Activated CD4-positive, alpha-beta T cell treated with anti-CD3 and anti-CD28 coated beads, Interleukin-2, amount 50 U/mL, for 1 hour (primary cell): ENCODE measurements at places on chromosomes 11 and 22.

GRCh38 chr22:20283674-20284066, 15.6 kb upstream of the RTN4R start:
- no peak for DNase-seq

GRCh38 chr11:118167253-118167652, 9.2 kb downstream of the SCN2B start:
- DNase-seq: no peak

DNA sequence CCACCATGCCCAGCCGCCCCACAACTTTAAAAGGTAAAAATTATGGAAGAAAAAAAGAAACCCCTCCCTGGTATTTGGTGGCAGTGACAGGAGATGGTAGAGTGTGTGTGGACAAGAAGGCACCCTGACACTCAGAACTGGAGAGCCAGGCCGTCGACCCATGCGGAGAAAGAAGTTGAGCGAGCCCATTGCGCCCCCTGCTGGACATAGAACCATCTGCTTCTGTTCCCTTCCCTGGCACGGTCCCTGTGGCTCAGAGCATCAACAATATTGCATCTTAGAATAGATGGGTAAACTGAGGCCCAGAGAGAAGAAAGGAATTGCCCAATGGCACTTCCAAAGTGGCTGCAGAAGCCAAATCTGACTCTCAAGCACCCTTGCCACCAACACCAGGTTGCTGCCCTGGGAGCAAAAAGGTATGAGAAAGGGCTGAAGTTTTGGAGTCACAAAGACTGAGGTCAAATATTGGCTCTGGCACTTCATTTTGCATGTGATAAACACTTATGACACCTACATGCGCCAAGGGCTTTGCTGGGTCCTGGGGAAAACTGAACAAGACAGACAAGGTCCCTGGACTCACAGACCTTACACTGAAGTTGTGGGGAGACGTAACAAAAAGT, 8.6 kb downstream of the MRPL11 start:
- peak; percentile 73 for DNase-seq

GRCh38 chr11:21912285-21912684, 280.6 kb upstream of the ANO5 start:
- DNase-seq: no peak

GRCh38 chr22:22558071-22558971, 744 bp downstream of the PRAME start:
- no peak for DNase-seq

- no peak for DNase-seq
Observed at GRCh38 chr22:40434106-40434505, 63.7 kb downstream of the SGSM3 start.

DNA sequence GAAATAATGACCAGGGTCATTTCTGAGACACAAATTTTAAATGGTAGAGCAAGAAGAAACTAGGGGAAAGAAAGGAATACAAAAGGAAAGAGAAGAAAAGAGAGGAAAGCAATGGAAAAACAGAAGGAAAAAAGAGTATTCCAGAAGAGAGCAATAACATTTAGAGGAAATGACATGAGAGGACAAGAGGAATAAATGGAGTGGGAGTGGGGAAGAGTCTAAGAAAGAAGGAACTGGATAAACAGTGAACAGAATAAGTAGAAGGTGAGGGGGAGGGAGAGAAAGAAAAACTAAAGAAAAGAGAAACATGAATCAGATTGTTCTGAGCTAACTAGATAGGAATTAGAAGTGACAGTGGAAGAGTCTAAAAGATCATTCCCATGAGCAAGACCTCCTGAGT, 28.4 kb downstream of the PRDM10 start:
- no peak for DNase-seq

DNA sequence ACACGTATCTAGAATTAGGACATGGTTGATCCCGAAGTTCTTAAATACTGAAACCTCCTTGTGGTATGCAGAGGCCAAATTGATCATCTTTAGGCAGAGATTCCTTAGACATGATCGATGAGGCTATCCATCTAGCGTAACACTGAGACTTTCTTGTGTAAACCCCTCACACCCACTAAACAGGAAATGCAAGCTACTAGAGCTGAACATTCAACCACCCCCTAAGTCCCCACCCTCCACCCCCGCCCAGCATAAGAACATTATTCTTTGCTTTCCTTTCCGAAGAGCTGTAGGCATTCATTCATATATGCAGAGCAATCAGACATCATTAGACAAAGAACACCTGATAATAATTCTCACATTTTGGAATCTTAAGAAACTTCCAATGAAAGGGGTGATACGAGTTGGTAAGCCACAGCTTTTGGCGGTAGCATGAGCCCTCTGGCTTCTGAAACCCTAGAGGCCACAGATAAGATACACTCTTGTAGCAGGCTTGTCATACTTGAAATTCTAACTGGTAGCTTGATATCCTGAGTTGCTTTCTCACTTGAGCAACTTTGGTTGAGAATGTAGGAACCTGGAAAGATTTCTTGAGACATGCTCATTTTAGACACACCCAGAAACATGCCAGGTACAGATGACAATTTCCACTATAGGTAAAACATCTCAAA, 42.2 kb downstream of the FLI1 start:
- DNase-seq: no peak

DNA sequence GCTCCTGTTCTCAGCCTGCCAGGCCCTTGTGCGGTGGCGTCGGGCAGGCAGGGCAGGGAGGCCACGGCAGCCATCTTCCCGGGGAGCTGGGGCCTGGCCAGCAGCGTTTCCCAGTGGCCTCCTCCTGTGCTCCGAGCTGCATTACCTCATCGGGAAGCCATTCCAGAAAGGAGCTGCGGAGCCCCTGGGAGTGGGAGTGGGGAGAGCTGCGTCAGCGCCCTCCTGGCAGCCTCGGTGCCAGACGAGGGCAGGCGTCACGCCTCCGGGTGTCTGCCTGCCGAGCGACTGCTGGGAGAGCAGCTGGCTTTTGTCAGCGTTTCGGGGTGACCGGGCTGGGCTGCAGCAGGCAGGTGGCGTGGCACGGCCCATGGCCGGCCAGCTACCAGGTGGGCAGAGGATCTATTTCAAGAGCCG, 30.9 kb upstream of the WNT7B start:
- DNase-seq: no peak

GRCh38 chr11:13637125-13638069, 31.1 kb upstream of the FAR1 start:
- no peak for DNase-seq

GRCh38 chr11:128925250-128925600, 17.4 kb downstream of the TP53AIP1 start:
- no peak for DNase-seq

- no peak for DNase-seq
Observed at GRCh38 chr11:127675581-127675980, 675.0 kb upstream of the KIRREL3 start.

DNA sequence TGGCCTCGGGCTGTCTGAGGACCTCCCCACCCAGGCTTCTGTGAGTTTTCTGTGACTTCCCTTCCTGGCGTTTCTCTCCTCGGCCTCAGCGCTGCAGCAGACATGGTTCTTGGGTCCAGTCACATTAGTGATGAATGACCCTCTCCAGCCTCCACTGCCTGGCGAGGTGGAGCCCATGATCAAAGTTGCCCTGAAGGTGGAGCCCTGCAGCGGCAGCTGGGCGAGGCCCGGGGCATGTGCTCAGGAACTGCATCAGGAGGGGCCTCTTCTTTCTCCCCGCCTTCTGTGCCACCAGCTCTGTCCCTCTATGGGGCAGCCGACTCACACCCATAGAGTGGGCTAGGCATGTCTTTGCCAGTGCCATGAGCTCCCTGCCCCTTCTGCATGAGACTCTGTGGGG, 1079.7 kb downstream of the TBC1D22A start:
- DNase-seq: no peak

GRCh38 chr22:47797342-47797945, 1035.0 kb downstream of the TBC1D22A start:
- DNase-seq: no peak

DNA sequence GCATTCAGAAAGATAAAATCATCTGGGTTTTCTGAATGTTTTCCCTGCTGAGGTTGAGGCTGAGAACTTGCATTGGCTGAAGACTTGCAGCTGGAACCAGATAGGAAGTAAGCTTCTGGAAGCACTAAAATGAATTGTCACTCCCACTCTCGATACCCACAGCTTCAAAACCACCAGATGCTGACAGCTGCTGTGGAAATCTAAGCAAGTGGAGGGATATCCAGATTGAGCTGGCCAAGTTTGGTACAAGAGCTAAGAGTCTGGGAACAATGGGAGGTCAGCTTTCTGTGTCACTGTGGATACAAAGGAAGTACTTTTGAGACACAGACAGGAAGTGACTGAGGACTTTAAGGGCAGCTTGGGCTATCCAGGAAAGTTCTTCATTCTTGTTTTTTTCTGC, 51.3 kb upstream of the CD44 start:
- no peak for DNase-seq

DNA sequence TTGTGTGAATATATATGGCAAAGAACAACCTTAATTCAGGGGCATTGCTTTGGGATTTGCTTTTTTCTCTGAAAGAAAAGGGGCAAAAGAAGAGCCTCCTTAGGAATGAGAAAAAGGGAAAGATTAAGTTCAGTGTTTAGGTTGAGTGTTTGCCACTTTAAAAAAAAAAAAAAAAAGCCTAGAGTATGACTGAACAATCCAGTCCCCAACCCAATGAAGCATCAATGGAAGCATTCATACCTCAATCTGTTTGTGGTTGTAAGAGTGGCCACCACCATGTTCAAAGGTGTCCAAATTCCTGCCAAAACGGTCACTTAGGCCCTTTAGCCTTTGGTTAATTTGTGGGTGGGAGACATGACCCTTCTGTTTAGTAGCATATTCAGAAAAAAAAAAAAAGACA, 260.6 kb downstream of the SOX6 start:
- no peak for DNase-seq

- no peak for DNase-seq
Observed at GRCh38 chr22:27903805-27904473, 15.1 kb downstream of the PITPNB start.

- no peak for DNase-seq
Observed at GRCh38 chr22:28715611-28716010, 26.0 kb downstream of the CHEK2 start.

DNA sequence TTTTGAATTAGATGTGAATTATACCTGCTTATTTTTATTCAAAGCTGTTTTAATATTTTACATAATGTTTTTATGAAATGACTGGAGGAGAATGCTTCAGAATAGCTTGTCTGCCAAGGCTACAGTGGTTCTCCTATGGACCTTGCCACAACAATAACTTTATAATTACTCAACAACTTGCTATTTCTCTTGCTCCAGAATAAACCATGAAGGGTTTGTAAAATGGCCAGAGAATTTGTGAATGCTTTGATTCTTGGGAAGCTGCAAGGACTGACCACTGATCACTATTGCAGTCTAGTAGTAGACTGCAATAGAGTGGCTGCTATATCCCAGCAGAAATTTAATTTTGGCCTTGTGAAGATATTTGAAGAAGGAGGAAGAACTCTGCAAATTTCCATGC, 199.7 kb downstream of the FAT3 start:
- no peak for DNase-seq

GRCh38 chr11:118503216-118503615, 24.1 kb upstream of the TTC36 start:
- no peak for DNase-seq

GRCh38 chr11:80362563-80363340, 921.9 kb upstream of the TENM4 start:
- no peak for DNase-seq

DNA sequence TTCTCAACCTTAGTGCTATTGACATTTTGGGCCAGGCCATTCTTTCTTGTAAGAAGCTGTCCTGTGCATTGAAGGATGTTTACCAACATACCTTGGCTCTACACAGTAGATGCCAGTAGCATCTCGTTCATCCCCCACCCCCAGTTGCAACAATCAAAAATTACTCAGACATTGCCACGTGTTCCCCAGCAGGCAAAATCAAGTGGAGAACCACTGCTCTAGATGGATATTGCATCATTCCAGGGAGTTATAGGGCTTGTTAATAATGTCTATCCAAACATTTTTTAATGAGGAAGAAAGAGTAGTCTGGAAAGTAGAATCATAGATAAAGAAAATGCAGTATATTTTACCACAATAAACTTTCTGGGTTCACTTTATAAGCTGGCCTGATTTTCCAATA, 64.1 kb downstream of the PRMT3 start:
- no peak for DNase-seq

GRCh38 chr22:20829491-20830134, 29.0 kb downstream of the PI4KA start:
- no peak for DNase-seq

- DNase-seq: no peak
Observed at GRCh38 chr22:27878541-27878940, 40.5 kb downstream of the PITPNB start.

DNA sequence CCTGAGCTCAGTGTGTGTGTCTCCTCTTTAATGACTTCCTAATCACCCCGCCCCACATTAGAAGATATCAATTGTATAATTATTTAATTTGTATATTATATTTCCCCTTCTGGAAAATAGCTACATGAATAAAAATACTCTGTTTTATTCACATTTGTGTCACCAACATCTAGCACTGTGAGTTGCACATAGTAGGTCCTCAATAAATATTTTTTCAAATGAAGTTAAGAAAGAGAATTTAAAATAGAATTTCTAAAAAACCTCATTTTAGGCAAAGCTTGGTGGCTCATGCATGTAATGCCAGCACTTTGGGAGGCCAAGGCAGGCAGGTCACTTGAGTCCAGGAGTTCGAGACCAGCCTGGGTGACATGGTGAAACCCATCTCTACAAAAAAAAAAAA, 59.7 kb downstream of the FAM83F start:
- DNase-seq: no peak

GRCh38 chr11:87583931-87584330, 546.2 kb downstream of the TMEM135 start:
- no peak for DNase-seq

GRCh38 chr11:73651661-73652045, 5.3 kb downstream of the PLEKHB1 start:
- DNase-seq: no peak
